Heart right ventricle (tissue), 16 donors: ENCODE measurements at places on chromosomes 4 and X. TPM values are rescaled to one million over a fixed set of nuclear protein-coding genes. Genes with fewer than 3 reads are reported as not detected.

DNA sequence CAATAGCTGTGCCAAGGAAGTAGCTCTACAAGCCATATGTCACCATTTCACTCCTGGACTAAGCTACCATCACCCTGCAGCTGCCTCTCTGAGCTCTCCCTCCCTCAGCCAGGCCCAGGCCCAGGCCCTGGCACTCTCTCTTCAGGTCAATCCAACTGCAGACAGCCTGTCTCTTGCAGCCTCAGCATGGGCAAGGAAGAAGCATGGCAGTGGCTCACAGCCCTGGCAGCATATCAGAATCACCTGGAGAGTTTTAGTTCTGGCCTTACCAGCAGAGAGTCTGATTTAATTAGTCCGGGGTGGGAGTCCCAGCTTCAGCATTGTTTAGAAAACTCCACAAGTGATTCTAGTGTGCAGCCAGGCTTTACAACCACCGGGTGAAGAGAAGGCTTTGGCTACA, 31.5 kb downstream of the NALF2 start:
- no peak overlapping the region for H3K27ac ChIP-seq
- no peaks in the 10 kb centered on the region for H3K36me3 ChIP-seq
- DNase-seq = no peak
- peaks cover 27% of the 10 kb centered on the region for H3K27me3 ChIP-seq
- no peaks in the 10 kb centered on the region for H3K4me1 ChIP-seq
- H3K4me3 ChIP-seq = no peak overlapping the region

DNA sequence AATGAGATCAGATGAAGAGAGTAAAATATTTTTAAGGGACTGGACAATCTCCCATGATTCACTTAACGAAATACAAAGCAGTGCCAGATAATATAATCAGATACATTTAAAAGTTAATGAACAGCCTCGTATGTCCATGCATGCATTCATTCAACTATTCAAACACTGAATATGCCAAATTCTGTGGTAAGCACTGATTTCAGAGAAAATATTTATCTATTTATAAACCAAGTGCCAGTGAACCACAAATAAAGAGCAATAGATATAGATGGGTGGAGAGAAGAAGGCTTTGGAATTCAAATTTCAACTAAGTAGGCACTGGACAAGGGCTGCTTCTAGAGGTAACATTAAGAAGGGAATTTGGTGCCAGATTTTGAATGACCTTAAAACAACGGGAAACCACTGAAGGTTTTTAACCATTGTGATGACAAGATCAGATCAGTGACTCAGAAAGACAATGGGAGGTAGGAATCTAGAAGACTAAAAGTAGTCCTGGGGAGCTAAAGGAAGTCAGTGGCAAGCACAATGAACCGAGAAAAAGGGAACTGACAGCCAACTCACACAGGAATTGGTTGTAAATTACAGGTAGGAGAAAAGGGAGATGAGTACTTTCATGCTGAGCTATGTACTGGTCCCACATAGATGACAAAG, 14.2 kb downstream of the ELOVL6 start:
- no peaks in the 10 kb centered on the region for H3K27me3 ChIP-seq
- H3K4me3 ChIP-seq = no peak overlapping the region
- DNase-seq = no peak
- no peaks in the 10 kb centered on the region for H3K4me1 ChIP-seq

DNA sequence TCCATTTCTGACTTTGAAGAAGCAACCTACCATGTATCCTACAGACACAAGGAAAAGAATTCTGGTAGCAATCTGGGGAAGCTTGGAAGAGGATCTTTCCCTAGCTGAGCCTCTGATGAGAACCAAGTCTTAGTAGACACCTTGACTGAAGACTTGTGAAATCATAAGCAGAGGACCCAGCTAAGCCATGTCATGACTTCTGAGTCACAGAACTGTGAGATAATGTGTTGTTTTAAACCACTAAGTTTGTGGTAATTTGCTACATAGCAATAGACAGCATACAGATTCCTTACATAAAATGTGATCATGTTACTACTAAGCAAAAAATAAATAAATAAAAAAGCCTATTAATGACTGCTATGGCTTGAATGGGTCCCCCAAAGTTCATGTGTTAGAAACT, 71.3 kb upstream of the ANKRD50 start:
- DNase-seq = no peak
- no peaks in the 10 kb centered on the region for H3K36me3 ChIP-seq
- H3K27me3 ChIP-seq = no peaks in the 10 kb centered on the region
- H3K4me1 ChIP-seq = no peaks in the 10 kb centered on the region
- H3K27ac ChIP-seq = no peak overlapping the region

- DNase-seq = no peak
- H3K4me1 ChIP-seq = no peaks in the 10 kb centered on the region
- no peaks in the 10 kb centered on the region for H3K27me3 ChIP-seq
- H3K27ac ChIP-seq = no peak overlapping the region
Measured at GRCh38 chrX:69311936-69312670, 146.8 kb upstream of the PJA1 start.

DNA sequence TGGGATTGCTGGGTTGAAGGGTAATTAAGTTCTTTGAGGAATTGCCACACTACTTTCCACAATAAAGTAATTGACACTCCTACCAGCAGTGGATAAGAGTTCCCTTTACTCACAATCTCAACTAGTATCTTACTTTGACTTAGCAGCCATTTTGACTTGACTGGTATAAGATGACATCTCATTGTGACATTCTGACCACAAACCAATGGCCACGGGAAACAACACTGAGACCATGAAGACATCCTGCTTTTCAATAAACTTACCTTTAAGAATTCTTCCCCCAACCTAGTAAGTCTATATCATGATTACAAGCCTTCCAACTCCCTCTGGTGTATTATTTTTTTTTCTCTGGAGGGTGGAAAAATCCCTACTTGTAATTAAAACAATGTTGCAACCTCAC, 66.9 kb upstream of the WDR1 start:
- no peaks in the 10 kb centered on the region for H3K36me3 ChIP-seq
- H3K4me1 ChIP-seq = peaks cover 11% of the 10 kb centered on the region
- no peak overlapping the region for H3K4me3 ChIP-seq
- H3K27ac ChIP-seq = no peak overlapping the region

DNA sequence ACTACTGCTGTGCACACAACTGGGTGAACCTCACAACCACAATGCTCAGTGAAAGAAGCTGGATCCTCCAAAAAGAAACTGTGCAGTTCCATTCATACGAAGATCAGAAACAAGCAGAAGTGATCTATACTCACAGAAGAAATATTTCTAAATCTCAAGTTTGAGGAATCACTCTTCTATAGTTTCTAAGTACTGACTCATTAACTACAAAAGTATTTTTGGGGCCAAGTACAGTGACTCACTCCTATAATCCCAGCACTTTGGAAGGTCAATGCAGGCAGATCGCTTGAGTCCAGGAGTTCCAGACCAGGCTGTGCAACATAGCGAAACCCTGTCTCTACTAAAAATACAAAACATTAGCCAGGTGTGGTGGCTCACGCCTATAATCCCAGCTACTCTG, 51.3 kb upstream of the RELL1 start:
- H3K4me1 ChIP-seq = no peaks in the 10 kb centered on the region
- H3K27me3 ChIP-seq = no peaks in the 10 kb centered on the region
- H3K36me3 ChIP-seq = no peaks in the 10 kb centered on the region
- H3K27ac ChIP-seq = no peak overlapping the region
- no peak overlapping the region for H3K4me3 ChIP-seq

GRCh38 chr4:3781997-3782930, 16.1 kb downstream of the ADRA2C start:
- no peaks in the 10 kb centered on the region for H3K36me3 ChIP-seq
- peaks cover 71% of the 10 kb centered on the region for H3K27me3 ChIP-seq
- no peak for DNase-seq
- no peak overlapping the region for H3K27ac ChIP-seq
- no peaks in the 10 kb centered on the region for H3K4me1 ChIP-seq

DNA sequence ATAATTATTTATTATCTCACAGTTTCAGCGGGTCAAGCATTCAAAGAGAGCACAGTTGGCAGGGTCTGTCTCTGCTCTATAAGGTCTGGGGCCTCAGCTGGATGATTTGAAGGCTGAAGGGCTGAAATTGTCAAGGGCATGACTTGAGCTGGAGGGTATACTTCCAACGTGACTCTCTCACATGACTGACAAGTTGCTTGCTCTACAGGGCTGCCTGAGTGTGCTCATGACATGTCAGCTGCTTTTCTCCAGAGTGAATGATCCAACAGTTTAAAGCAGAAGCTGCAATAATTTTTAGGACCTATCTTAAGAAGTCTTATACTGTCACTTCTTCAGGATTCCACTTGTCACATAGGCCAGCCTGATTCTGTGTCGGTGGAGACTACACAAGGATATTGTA, 51.2 kb downstream of the TIGD2 start:
- DNase-seq = no peak
- H3K4me1 ChIP-seq = no peaks in the 10 kb centered on the region
- no peaks in the 10 kb centered on the region for H3K36me3 ChIP-seq
- no peaks in the 10 kb centered on the region for H3K27me3 ChIP-seq
- no peak overlapping the region for H3K27ac ChIP-seq
- no peak overlapping the region for H3K4me3 ChIP-seq

- H3K27me3 ChIP-seq = no peaks in the 10 kb centered on the region
- no peak overlapping the region for H3K4me3 ChIP-seq
- no peaks in the 10 kb centered on the region for H3K36me3 ChIP-seq
- H3K4me1 ChIP-seq = peaks cover 6% of the 10 kb centered on the region
- no peak overlapping the region for H3K27ac ChIP-seq
Measured at GRCh38 chr4:119736559-119736958, 108.0 kb upstream of the PDE5A start.

DNA sequence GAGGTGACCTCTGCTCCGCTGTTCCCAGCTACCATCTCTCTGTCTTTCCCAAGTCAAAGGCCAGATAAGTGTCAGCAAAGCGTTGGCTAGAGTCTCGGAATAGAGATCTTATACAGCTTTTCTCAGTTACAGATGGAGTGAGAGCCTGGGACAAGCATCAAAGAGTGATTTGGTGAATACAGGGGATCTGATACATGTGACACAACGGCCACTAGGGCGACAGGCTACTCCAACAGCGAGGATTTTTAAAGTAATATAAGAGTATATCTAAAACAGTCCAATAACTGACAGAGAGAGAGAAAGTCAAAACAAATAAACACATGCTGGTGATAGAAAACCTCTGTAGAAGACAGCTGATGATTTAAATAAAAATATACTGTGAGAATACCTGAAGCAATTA, 433.1 kb upstream of the SMIM31 start:
- no peaks in the 10 kb centered on the region for H3K27me3 ChIP-seq
- no peak for DNase-seq
- no peaks in the 10 kb centered on the region for H3K4me1 ChIP-seq
- no peak overlapping the region for H3K4me3 ChIP-seq

DNA sequence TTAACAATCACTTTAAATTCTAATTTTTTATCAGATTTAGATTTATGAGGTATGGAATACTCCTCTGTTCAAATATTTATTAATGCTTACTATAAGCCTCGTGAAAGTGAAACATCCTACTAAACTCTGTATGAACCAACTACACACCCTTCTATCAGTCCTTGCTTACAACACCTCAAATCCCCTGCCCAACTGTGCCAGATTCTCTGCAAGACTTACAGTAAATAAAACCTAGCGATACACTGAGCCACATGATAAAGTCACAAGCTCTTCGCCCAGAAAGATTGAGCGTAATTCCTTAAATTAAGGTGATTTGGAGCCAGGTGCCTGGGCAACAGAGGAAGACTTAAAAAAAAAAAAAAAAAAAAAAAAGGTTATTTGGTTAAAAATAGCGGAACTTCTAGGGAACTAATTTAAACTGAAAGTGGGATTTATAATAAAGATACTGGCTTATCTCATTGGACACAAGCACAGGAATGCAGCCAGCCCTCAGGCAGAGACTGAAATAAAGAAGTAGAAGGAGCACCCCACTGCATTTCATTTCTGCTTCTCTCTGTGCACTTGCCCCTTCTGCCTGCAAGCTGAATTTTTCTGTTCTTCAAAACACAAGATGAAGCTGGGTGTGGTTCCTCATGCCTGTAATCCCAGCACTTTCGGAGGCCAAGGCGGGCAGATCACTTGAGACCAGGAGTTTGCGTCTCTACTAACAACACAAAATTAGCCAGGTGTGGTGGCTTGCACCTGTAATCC, 17.5 kb upstream of the C4orf36 start:
- no peaks in the 10 kb centered on the region for H3K4me1 ChIP-seq
- H3K27me3 ChIP-seq = no peaks in the 10 kb centered on the region
- H3K4me3 ChIP-seq = no peak overlapping the region
- H3K36me3 ChIP-seq = no peaks in the 10 kb centered on the region
- no peak overlapping the region for H3K27ac ChIP-seq

- no peaks in the 10 kb centered on the region for H3K4me1 ChIP-seq
- no peaks in the 10 kb centered on the region for H3K36me3 ChIP-seq
Measured at GRCh38 chrX:125998432-125998831, 167.7 kb downstream of the DCAF12L2 start.

DNA sequence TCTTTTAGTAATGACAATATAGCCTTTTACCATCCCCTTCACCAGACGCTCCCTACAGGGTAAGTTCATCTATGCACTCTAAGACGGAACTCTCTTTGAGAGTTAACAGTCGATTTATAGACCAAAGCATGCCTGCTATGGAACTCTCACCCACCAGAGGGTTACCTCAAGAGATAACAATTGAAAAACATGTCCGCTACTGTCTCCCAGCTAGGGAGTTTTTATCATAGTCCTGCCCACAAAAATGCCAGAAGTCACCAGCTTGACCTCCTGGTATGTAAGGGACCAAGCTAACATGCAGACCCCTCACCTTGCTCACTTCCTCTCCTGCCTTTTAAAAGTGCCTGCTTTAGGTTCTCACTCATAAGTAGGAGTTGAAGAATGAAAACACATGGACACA, 16.7 kb upstream of the YTHDC1 start:
- H3K4me1 ChIP-seq = no peaks in the 10 kb centered on the region
- no peaks in the 10 kb centered on the region for H3K27me3 ChIP-seq
- no peaks in the 10 kb centered on the region for H3K36me3 ChIP-seq
- H3K27ac ChIP-seq = no peak overlapping the region
- no peak overlapping the region for H3K4me3 ChIP-seq
- no peak for DNase-seq

DNA sequence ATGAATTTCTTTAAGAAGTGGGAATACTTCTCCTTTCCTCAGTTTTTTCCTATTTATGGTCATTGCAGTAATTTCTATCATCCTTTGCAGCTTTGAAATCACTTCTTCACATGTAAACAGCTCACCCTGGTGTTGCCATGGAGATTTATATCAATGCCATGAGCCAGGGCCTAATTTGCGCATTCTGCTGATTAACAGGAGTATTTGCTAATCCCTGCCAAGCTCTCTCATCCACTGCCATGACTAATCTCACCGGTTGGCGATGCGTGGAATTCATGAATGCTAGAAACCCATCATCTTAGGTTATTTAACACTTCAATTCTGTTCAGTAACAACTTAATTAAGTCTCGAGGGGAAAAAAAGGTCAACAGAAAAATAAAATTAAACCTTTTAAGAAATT, 11.8 kb upstream of the FGF13 start:
- DNase-seq = no peak
- no peak overlapping the region for H3K27ac ChIP-seq

- no peaks in the 10 kb centered on the region for H3K36me3 ChIP-seq
- no peak overlapping the region for H3K27ac ChIP-seq
- no peaks in the 10 kb centered on the region for H3K4me1 ChIP-seq
Measured at GRCh38 chr4:182042945-182043344, 200.3 kb upstream of the TENM3 start.

- H3K27ac ChIP-seq = no peak overlapping the region
- no peak for DNase-seq
- no peaks in the 10 kb centered on the region for H3K36me3 ChIP-seq
- H3K4me1 ChIP-seq = peaks cover 4% of the 10 kb centered on the region
- H3K27me3 ChIP-seq = no peaks in the 10 kb centered on the region
Measured at GRCh38 chr4:11420327-11420726, 8.4 kb downstream of the HS3ST1 start.

PARM1 gene
- 24.3 TPM for polyA plus RNA-seq

AMER1 gene
- 1.1 TPM for polyA plus RNA-seq

MAGEB4 gene
- not detected for polyA plus RNA-seq

CSN1S1 gene
- polyA plus RNA-seq = 0.26 TPM

FGA gene
- 0.01 TPM for polyA plus RNA-seq
